ENCODE measurements at places on chromosomes 12 and 14. TPM values are rescaled to one million over a fixed set of nuclear protein-coding genes. Genes with fewer than 3 reads are reported as not detected.

Gene MSI1
- 64.5 TPM for total RNA-seq

Gene SNAPC1
- total RNA-seq: 10.1 TPM

DNA sequence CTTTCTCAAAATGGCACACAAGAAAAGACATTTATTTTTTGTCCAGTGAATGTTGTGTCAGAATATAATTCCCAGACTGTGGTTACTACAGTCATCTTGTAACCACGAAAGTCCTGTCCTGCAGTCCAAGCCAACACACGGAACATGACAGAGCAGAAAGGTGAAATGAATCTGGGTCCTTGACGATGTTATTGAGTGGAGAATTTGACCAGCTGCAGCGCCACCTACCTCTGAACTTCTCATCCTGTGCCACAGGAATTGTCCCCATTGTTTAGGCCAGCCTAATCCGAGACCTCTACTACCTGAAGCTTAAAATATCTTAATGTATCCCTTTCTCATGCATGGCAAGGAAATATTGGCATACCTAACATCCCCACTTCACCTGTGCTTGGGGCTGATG, 64.1 kb upstream of the OTX2 start:
- peak; percentile 68 for DNase-seq

DNA sequence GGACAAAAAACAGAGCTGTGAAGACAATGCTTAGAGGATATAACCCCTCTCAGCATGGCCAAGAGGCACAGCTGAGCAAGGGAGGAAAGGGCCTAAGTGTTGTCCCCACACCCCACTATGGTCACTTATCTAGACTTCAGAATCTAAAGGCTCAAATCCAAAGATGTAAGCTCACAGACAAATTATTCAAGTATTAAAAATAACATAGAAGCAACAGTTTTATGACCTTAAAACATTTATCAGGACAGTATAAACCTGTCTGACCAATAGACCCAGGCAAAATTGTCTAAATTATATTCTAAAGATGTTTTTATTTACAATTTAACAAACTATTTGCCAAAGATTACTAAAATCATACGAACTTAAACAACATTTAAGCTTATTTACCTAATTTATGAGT, 28.1 kb upstream of the PRICKLE1 start:
- DNase-seq: no peak

DNA sequence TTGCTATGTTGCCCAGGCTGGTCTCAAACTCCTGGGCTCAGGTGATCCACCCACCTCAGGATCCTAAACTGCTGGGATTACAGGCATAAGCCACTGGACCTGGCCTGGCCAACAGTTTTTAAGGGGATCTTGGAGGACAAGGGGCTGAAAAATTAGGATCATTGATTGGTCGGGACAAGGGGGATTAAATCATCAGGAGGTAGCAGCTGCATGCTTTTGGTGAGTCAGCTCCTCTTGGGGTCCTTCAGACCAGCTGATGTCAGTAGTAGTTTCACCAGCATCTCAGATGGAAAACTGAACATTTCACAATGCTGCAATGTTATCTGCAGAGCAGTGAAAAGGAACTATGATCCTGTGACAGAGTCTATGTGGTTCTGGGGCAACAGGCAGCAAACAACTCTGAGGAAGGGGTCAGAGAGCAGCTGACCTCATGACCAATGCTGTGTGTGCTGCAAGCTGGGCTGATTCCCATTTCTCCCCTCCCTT, 6.3 kb downstream of the LRRC74A start:
- no peak for DNase-seq

DNA sequence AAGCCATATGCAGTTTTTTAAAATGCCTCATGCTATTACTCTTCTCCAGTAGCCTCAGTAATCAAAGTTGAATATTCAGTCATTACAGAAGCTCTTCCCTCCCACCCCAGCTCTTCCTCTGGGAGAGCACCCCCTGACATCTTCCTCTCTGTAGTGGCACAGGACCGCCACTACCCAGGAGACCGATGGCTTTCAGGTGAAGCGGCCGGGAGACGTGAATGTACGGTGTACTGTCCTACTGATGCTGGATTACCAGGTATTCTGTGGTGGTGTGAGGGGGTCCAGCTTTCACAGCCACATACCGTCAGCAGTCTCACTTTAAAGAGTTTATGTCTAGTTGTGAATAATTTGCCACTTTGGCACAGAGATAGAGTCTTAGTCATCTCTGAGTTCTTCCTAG, 4.6 kb downstream of the SMARCD1 start:
- no peak for DNase-seq

GRCh38 chr14:59176765-59177164, 11.7 kb upstream of the DAAM1 start:
- DNase-seq: no peak

- DNase-seq: peak; percentile 69
Observed at GRCh38 chr12:119115296-119115905, 63.3 kb upstream of the HSPB8 start.

DNA sequence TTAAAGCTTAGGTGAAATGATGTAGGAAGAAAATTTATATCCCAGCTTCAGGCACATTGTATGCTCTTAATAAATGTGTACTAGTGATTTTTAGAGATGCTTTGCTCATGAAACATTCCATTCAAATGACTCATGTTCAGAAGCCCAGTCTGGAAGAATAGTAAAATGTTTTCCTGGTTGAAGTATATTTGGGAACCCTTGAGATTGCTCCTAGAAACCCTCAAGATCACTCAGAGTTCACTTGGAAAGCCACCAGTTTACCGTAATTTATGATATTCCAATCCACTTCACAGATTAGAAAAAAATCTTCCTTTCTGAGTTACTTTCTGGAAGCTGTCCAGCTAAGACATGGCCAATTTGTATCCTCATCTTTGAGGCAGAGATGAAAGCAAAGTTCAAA, 186.4 kb downstream of the SYT10 start:
- DNase-seq: no peak
